CD4-positive, alpha-beta memory T cell (primary cell): ENCODE measurements at places on chromosomes 5 and 9. TPM values are rescaled to one million over a fixed set of nuclear protein-coding genes. Genes with fewer than 3 reads are reported as not detected.

Gene MARCOL
- not detected for polyA plus RNA-seq

DNA sequence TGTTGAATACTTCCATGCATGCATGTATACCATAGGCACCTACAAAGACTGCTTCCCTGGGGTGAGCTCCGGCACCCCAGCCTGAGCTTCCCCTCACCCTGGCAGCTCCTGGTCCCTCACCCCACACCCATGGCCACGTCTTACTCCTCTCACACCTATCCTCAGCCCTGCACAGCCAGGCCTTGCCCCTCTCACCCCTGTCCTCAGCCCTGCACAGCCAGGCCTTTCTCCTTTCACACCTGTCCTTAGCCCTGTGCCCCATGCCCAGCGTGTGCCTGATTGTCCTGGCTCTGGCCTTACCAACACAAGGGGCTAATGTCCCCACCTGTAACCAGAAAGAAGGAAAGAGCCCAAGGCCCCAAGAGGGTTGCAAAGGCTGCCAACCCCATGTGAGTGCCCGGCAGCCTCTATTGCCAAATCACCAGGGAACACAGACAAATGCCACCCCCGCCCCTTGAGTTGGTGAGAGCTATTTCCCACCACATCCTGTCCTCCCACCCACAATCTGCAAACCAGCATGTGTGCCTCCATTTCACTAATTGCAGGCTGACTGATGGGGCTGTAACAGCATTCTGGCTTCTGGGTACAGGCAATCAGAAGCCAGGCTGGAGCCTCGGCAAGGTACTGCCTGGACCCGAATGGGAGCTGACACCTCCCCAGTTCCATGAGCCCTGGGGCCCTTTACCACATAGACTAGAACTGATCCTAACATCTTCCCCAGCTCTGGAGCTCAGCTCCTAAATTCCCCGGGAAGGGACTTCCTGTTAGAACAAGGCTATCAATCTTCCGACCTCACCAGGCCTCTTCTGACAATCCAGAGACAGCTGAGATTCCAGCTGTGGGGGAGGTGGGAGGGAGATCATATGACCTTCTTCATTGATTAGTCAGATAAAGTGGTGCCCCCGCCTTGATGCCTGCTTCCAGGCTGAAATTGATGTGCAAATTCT is 78.2 kb downstream of the FAM114A2 start:
- no peak for DNase-seq

DNA sequence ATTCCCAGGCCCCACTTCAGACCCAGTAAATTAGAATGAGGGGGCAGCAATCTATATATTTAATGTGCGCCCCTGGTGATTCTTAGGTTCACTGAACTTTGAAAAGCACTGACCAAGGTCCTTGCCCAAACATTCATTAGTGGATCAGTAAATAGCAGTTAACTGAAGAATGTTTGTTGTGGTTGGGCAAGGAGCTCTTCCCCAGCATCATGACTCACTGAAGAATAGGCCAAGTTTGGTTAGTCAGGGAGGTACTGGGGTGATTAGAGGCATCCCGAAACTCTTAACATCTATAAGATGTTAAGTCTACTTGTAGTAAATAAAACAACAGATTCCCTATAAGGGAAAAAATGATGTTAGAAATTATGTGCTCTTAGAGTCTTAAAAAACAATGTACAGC is 833 bp upstream of the MROH2B start:
- DNase-seq = no peak

GRCh38 chr9:15935661-15936305 is 382.9 kb downstream of the CCDC171 start:
- DNase-seq = no peak

DNA sequence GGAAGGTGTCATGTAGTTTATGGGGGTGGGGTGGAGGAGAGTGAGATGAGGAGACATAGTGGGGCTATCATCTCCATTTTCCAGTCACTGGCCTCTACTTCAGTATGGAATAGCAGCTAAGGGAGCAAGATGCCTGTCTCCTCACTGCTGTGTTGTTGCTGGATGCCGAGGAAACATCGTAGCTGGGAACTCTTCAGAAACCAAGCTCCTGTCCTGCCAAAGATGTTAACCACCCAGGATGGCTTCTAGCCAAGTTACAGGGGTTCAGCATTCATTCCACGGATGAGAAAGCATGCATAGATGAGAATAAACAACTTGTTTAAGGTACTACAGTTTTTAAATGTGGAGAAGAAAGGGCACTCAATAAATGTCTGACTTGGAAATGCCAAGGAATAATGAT is 226.5 kb downstream of the ASTN2 start:
- no peak for DNase-seq

Gene KCNN2
- polyA plus RNA-seq = not detected

- no peak for DNase-seq
Observed at GRCh38 chr5:104187656-104188055, 625.1 kb upstream of the NUDT12 start.

GRCh38 chr5:116035123-116035522 is 2.9 kb downstream of the ARL14EPL start:
- no peak for DNase-seq
